ENCODE measurements at places on chromosomes 11 and 22. TPM values are rescaled to one million over a fixed set of nuclear protein-coding genes. Genes with fewer than 3 reads are reported as not detected.

DNA sequence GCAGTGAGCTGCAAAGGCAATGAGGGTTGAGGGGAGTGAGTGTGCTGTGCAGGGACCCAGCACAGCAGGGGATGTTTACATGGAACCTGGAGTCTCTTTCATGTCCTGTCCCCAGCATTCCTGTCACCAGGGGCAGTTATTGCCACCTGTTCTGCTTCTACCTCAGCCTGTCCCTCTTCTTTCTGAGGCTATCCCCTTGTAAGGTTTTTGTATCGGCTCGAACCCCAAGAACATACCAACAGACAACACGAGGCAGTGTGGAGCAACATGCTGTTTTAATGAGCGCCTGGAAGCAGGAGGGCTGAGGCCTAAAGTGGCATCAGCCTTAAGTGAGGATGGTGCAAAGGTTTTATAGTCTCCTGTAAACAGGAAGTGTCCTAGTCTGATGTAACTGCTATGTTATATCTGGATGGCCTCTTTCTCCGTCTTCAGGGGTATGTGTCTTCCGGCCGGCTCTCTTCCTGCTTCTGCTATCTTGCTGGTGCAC, 3.9 kb downstream of the SCGB2A2 start:
- no peak overlapping the region for H3K27ac ChIP-seq
- H3K36me3 ChIP-seq: no peaks in the 10 kb centered on the region
- H3K4me1 ChIP-seq: no peaks in the 10 kb centered on the region
- H3K27me3 ChIP-seq: peaks cover 37% of the 10 kb centered on the region

DNA sequence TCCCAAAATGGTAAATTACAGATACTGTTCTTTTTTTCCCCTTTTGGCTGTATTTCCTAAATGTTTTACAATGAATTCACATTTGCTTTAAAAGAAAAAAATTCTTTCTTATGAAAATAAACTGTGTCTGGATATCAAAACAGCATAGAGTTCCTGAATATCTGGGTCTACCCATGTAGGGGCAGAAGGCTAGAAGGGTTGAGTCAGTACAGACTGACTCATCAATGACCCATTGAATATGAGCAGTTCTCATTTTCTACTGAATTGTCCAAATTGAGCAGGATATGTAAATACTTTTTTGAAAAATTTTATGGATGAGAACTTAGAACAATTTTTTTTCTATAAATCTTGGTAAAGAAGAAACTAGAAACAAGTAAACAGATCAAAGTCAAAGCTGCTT, 16.3 kb upstream of the C11orf87 start:
- H3K27ac ChIP-seq: peak overlapping the region; percentile 44
- H3K36me3 ChIP-seq: no peaks in the 10 kb centered on the region
- H3K27me3 ChIP-seq: no peaks in the 10 kb centered on the region
- H3K4me1 ChIP-seq: peaks cover 17% of the 10 kb centered on the region

GRCh38 chr11:102399189-102399588, 52.2 kb downstream of the BIRC2 start:
- no peak for DNase-seq
- no peaks in the 10 kb centered on the region for H3K27me3 ChIP-seq
- no peak overlapping the region for H3K4me3 ChIP-seq
- peaks cover 15% of the 10 kb centered on the region for H3K4me1 ChIP-seq

DNA sequence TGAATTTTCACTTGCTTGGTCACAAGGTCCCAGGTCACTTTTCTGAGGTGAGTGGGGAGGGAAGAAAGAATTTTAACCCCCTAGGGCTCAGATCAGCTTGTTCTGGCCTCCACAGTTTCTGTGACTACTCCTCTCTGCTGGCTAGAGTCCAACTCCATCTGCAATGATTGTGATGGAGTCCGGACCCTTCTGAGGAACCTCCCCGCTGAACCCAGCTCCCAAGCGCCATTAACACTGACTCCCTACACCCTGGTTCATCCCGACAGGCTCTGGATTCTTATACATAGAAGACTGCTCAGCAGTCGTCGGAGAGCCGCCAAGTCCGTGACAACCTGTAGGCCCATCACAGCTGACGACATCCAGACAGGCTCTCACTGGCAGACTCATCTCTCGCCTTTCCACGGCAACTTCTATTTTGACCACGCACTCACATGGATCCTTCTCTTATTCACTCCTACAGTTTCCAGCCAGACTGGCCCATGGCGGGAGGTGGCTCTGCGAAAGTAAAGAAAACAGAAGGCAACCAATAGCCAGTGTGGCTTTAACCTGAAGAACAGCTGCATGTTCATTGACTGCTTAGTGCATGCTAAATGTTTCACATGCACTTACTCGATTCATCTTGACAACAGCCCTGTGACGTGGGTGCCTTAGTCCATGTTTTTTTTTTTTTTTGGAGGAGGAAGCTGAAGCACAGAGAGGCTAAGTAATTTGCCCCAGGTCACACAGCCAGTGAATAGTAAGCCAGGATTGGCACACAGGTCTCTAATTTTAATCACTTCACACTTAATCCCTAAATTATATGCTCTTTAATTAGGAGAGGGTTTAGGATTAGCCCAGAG, 68.0 kb upstream of the PRDM11 start:
- H3K4me1 ChIP-seq: peaks cover 39% of the 10 kb centered on the region
- DNase-seq: no peak
- H3K4me3 ChIP-seq: no peak overlapping the region
- H3K27ac ChIP-seq: no peak overlapping the region
- H3K36me3 ChIP-seq: no peaks in the 10 kb centered on the region

DNA sequence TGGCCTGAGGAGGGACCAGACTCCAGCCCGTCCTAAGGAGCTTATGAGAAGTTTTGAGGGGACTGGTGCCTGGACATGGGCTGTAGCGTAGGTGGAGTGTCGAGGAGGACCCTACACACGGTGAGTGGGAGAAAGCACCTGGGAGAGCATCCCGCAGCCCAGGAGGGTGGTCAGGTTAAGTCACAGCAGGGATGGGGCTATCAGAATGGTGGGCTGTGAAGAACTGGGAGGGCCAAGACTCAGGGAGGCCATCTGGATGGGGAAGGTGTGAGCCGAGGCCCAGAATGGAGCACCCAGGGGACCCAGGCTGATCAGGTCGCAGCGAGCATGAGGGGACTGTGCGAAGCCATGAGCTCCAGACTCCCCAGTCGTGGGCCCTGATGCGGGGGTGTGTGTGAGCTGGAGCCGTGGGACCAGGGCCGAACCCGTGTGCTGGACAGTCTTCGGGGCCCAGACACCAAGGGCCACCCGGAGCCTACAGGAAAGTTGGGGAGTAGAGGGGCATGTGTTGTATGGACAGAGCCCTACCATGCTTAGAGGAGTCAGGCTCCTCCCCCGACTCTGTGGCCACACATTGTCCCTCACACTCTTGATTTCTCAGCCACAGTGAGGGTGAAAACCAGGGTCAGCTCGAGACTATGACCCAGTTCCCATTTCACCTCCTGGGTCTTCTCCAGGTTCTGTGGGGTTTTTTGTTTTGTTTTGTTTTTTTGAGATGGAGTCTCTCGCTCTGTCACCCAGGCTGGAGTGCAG, 54.3 kb downstream of the BCR start:
- no peaks in the 10 kb centered on the region for H3K27me3 ChIP-seq
- no peaks in the 10 kb centered on the region for H3K36me3 ChIP-seq
- peaks cover 53% of the 10 kb centered on the region for H3K4me1 ChIP-seq

DNA sequence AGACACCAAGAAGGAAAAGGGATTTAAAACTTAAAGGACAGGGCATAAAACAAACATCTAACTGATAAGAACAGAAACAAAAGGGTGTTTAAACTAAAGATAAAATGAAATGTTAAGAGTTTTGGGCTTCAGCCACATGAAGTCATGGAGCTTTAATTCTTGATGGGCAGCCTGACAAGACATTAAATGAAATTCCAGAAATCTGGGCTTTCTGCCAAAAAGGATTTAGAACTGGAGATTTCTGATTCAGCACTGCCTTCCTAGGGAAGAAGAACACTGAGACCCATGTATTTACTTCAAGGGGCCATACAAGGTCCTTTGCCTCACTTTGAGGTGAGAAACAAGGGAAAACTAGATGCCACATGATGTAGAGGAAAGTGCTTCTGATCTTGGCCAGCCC, 355.9 kb upstream of the RAG2 start:
- no peak overlapping the region for H3K27ac ChIP-seq
- H3K4me3 ChIP-seq: no peak overlapping the region
- H3K36me3 ChIP-seq: no peaks in the 10 kb centered on the region
- H3K4me1 ChIP-seq: no peaks in the 10 kb centered on the region
- DNase-seq: no peak

DNA sequence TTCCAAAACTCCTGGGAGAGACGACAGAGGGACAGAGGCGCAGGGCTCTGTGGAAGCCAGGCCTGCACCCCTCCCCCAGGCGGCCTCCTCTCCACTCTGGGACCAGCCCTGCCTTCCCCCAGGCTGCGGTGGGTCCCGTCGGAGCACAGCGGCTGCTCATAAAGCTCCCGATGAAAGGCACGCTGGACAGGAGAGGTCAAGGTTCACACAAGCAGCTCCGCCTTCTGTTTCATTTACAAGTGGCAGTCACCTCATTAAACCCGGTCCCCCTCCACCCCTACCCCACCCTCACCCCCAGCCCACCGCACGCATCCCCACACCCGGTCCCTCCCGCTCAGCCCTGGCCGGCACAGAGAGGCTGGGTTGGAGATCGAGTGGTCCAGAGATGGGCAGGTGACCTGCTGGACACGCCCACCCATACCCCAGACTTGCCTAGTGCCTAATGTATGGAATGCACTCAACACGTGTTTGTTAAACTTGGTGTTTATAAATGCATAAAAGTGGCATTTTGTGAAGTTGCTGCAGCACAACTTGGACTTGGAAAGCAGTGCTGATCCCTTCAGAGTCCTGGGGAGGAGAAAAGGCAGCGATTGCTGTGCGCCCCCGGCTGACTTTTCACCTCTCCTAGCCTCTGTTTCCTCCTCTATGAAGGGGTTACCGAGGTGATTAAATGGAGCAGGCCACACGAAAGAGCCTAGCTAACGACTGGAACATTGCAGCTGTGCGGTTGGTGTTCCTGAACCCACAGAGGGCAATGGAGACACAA, 26.0 kb downstream of the RPUSD4 start:
- no peak overlapping the region for H3K4me3 ChIP-seq
- no peaks in the 10 kb centered on the region for H3K27me3 ChIP-seq
- no peak overlapping the region for H3K27ac ChIP-seq
- H3K36me3 ChIP-seq: no peaks in the 10 kb centered on the region
- no peaks in the 10 kb centered on the region for H3K4me1 ChIP-seq
- DNase-seq: no peak

- no peak for DNase-seq
- no peak overlapping the region for H3K27ac ChIP-seq
- no peak overlapping the region for H3K4me3 ChIP-seq
- peaks cover 4% of the 10 kb centered on the region for H3K36me3 ChIP-seq
- H3K27me3 ChIP-seq: no peaks in the 10 kb centered on the region
Measured at GRCh38 chr11:27650988-27651387, 49.3 kb downstream of the BDNF start.

DNA sequence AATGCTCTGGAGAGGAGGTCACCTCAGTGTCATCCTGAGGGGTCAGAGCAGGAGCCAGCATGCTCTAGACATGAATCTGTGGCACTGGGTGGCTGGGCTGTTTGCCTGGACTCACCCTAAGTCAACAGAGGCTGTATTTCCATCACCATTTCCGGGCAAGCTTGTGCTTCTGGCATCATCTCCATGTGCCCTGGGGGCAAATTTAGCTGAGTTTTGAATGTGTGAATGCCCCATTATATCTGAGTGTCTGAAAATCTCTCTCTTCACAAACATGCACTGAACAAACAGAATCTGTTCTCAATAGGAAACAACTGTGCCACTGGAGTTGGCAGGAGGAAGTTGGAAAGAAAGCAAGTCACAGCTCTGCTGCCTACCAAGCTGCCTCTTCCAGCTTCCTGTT, 356.2 kb downstream of the GRM5 start:
- H3K27ac ChIP-seq: no peak overlapping the region
- no peaks in the 10 kb centered on the region for H3K27me3 ChIP-seq

DNA sequence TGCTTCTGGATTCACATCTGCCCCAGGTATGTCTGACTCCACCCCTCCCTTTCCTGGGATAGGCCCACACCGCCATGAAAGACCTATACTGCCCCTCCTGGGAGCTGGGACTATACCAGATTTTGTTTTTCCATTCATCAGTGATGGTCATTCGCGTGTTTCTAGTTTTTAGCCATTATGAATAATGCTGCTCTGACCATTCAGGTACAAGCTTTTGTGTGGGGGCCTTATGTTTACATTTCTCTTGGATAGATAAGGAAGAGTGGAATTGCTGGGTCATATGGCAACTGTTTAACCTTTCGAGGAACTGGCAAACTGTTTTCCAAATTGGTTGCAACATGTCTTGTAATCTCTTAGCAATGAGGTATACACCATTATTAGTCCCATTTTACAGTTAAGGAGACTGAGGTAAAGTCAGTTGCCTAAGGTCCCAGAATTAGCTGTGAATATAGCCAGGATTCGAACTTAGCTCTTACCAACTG, 1.2 kb upstream of the TBC1D10A start:
- H3K27me3 ChIP-seq: no peaks in the 10 kb centered on the region
- H3K27ac ChIP-seq: no peak overlapping the region
- H3K36me3 ChIP-seq: peaks cover 7% of the 10 kb centered on the region

GRCh38 chr11:287821-288477, 977 bp upstream of the PGGHG start:
- H3K36me3 ChIP-seq: no peaks in the 10 kb centered on the region
- H3K4me1 ChIP-seq: peaks cover 15% of the 10 kb centered on the region
- peak overlapping the region; percentile 70 for H3K4me3 ChIP-seq
- peak overlapping the region; percentile 41 for H3K27ac ChIP-seq
- no peak for DNase-seq

- H3K27me3 ChIP-seq: no peaks in the 10 kb centered on the region
- H3K27ac ChIP-seq: no peak overlapping the region
- H3K4me1 ChIP-seq: peaks cover 8% of the 10 kb centered on the region
- DNase-seq: no peak
- peaks cover 6% of the 10 kb centered on the region for H3K36me3 ChIP-seq
Measured at GRCh38 chr11:69459848-69460539, 21.5 kb upstream of the LINC01488 start.

- no peaks in the 10 kb centered on the region for H3K36me3 ChIP-seq
- peak overlapping the region; percentile 98 for H3K27ac ChIP-seq
- peaks cover 56% of the 10 kb centered on the region for H3K4me1 ChIP-seq
- no peaks in the 10 kb centered on the region for H3K27me3 ChIP-seq
- peak overlapping the region; percentile 75 for H3K4me3 ChIP-seq
Measured at GRCh38 chr11:2930704-2931419, 1.6 kb upstream of the PHLDA2 start.

DNA sequence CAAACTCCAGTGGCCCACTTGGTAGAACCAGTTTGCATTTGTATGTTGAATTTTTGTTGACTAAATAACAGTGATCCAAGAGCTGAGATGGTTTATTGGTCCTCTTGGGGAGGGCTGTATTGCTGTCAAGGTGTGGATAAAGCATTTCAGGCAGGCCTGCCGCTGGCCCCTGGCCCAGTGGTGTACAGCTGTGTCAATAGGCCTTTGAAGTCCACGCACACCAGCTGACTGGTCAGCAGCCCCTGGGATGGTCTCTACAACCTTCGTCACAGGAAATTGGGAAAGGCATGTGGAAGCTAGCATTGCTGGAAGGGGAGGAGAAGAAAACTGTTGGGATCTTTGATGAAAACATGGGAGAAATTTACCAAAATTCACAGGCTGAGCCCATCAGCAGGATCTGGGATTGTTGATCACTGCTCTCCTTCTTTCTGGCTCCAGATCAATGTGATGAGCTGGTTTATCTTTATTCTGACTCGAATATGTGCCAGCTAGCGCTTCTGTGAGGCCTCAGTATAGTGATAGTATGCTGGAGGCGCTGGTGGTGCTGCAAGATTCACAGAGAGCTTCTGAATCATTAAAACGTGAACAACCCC, 12.5 kb upstream of the E2F8 start:
- no peak overlapping the region for H3K4me3 ChIP-seq
- H3K27ac ChIP-seq: no peak overlapping the region
- peaks cover 20% of the 10 kb centered on the region for H3K27me3 ChIP-seq
- no peaks in the 10 kb centered on the region for H3K36me3 ChIP-seq
- DNase-seq: no peak

Gene POU2F3
- total RNA-seq: not detected

Gene CHST1
- 0.16 TPM for total RNA-seq

Gene MMP1
- not detected for total RNA-seq

Gene BBOX1
- 3.4 TPM for total RNA-seq

Data from osteocyte (in vitro differentiated cells).